ENCODE measurements at places on chromosomes 12 and 14. TPM values are rescaled to one million over a fixed set of nuclear protein-coding genes. Genes with fewer than 3 reads are reported as not detected.

The AQP5 gene
- not detected for total RNA-seq

The GPR65 gene
- 15.2 TPM for total RNA-seq

The CD69 gene
- total RNA-seq = 72.7 TPM

The C12orf54 gene
- total RNA-seq = not detected

The CRY1 gene
- total RNA-seq = 12.6 TPM

The FAM90A1 gene
- total RNA-seq = 0.47 TPM

The INF2 gene
- total RNA-seq = 82.7 TPM

The A2M gene
- total RNA-seq = 0.14 TPM

The IL23A gene
- 20.9 TPM for total RNA-seq

The SMIM41 gene
- total RNA-seq = not detected

The MSI1 gene
- not detected for total RNA-seq

The FLVCR2 gene
- 11.6 TPM for total RNA-seq

The FAM181A gene
- not detected for total RNA-seq

The VRTN gene
- not detected for total RNA-seq

The CPNE6 gene
- total RNA-seq = 0.14 TPM

The LRRC10 gene
- not detected for total RNA-seq

The PLBD1 gene
- total RNA-seq = not detected

The PPP1R1A gene
- not detected for total RNA-seq

The CLEC1A gene
- not detected for total RNA-seq

The KRT85 gene
- total RNA-seq = not detected

The CEBPE gene
- 0.34 TPM for total RNA-seq

The RALGAPA1 gene
- 34.7 TPM for total RNA-seq

The DPF3 gene
- not detected for total RNA-seq
